ENCODE measurements at places on chromosomes 2 and 18. TPM values are rescaled to one million over a fixed set of nuclear protein-coding genes. Genes with fewer than 3 reads are reported as not detected.
A peak's percentile ranks its signal among the peaks of the same experiment; 100 is the strongest.

The SLC38A11 gene
- not detected for total RNA-seq

GRCh38 chr2:240993446-240994170 is 4.8 kb upstream of the SNED1 start:
- H3K27me3 ChIP-seq = peaks cover 11% of the 10 kb centered on the region
- no peak overlapping the region for H3K4me3 ChIP-seq
- H3K27ac ChIP-seq = no peak overlapping the region
- H3K36me3 ChIP-seq = no peaks in the 10 kb centered on the region
- H3K4me1 ChIP-seq = peaks cover 11% of the 10 kb centered on the region
- DNase-seq = no peak

- no peak overlapping the region for H3K27ac ChIP-seq
- H3K4me1 ChIP-seq = peaks cover 3% of the 10 kb centered on the region
- no peak overlapping the region for H3K4me3 ChIP-seq
- no peak for DNase-seq
- no peaks in the 10 kb centered on the region for H3K36me3 ChIP-seq
Observed at GRCh38 chr2:95349568-95350322, 52.6 kb downstream of the KCNIP3 start.

GRCh38 chr2:24856791-24857211 is 63.2 kb downstream of the ADCY3 start:
- no peak for DNase-seq
- peaks cover 26% of the 10 kb centered on the region for H3K4me1 ChIP-seq
- H3K27ac ChIP-seq = peak overlapping the region; percentile 88
- H3K4me3 ChIP-seq = peak overlapping the region; percentile 50

- peaks cover 14% of the 10 kb centered on the region for H3K4me1 ChIP-seq
- no peak overlapping the region for H3K27ac ChIP-seq
- H3K27me3 ChIP-seq = peaks cover 2% of the 10 kb centered on the region
- H3K36me3 ChIP-seq = no peaks in the 10 kb centered on the region
Observed at GRCh38 chr2:1082456-1083205, 132.0 kb downstream of the SNTG2 start.

Data from glutamatergic neuron (in vitro differentiated cells).